SK-MEL-5 (cell line): ENCODE measurements at places on chromosomes 1 and 21.

DNA sequence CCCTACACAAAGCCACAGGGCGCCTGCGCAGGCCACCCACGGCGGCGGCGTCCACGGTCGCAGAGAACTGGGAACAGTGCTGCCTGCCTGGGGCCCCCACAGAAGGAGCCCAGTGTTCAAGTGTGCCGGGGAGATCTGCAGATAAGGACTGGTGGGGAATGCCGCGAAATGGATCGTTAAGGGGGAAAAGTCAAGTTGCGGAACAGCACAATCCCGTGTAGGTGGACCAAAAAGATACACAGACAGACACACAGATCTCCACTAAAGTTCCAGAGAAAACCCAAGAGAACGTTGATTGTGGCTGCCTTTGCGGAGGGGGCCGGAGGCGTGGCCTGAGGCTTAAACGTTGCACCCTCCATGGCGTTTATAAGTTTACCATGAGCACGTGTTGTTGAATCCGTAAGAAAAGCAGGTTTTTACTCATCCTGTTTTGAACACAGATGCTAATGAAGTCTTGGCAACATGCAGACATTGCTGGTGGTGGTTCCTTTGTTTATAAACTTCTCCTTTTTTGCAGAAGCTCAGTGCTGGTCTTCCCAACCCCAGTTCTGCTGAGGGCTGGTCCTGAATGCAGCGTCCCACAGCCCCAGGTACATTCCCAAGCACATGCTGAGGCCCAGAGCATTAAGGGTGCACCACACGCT lies 4.1 kb downstream of the SPATC1L start:
- DNase-seq, result no peak

DNA sequence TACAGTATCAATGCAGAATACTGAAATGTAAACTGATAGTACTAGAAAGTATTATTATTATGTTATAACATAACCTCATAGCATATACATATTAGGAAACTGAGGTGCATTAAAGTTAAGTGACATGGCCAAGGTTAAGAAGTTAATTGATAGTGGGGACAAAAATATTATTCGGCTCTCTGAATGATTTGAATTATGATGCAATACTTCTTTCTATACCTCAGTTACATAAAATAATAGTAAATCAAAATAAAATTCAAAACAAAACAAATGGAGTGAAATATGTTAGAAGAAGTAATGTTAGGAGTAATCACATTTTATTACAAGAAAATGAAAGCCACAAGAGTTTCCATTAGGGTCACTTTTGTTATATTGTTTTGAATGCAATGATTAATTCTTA lies 455.2 kb downstream of the PLA2G4A start:
- no peak for DNase-seq

- no peak for DNase-seq
Measured at GRCh38 chr1:228259368-228259894, 51.6 kb downstream of the OBSCN start.

- no peak for DNase-seq
Measured at GRCh38 chr1:236875975-236876374, 80.9 kb downstream of the MTR start.

DNA sequence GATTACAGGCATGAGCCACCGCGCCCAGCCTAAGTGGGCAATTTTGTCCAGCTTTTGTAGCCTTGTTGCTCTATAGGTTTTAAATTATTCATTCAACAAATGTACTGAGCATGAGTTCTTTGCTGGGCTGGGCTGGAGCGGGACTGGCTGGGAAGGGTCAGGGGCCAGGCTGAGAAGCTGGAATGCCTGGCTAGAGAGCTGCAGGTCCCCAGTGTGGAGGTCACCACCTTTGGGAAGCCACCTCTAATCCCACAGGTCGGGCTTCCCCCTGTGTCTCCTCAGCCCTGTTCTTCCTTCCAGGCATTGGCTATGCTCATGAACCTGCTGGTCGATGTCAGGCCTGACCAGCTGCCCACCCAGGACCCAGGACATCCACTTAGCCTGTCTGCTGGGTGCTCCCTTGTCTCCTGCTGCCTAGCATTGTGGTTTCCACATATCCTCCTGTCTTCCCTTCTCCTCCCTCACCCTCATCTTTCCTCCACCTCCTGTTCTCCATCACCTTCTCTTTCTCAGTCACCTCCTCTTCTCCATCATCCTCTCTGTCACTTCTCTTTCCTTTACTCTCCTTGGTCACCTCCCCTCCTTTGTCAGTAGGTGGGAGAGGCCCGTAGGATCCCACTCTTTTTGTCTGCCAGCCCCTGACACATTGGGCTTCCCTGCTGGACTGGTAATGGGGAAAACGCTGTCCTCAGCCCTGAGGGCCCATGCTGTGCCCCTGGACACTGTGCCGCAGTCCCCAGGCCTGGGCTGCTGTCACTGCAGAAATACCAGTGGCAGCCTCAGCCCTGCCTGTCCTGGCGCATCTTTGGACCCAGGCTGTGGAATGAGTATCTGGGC lies 23.8 kb downstream of the SERINC2 start:
- no peak for DNase-seq

- DNase-seq, result no peak
Measured at GRCh38 chr1:113983391-113983790, 4.1 kb downstream of the OLFML3 start.

GRCh38 chr1:215523906-215524305 lies 43.2 kb upstream of the KCTD3 start:
- DNase-seq, result no peak

DNA sequence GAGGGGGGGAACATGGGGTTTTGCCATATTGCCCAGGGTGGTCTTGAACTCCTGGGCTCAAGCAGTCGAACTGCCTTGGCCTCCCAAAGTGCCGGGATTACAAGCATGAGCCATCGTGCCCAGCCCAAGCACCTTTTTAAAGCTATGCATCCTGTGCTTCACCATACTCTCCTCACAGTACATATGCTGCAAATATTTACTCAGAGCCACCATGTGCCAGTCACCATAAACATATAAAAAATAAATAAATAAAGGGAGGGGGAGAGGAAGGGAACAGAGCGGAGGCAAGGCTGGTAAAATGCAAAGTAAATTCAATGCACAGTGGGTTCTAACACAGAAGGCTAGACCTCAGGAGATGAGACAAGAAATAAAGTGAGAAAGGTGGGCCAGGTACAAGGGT lies 64.7 kb downstream of the CAPZB start:
- no peak for DNase-seq

DNA sequence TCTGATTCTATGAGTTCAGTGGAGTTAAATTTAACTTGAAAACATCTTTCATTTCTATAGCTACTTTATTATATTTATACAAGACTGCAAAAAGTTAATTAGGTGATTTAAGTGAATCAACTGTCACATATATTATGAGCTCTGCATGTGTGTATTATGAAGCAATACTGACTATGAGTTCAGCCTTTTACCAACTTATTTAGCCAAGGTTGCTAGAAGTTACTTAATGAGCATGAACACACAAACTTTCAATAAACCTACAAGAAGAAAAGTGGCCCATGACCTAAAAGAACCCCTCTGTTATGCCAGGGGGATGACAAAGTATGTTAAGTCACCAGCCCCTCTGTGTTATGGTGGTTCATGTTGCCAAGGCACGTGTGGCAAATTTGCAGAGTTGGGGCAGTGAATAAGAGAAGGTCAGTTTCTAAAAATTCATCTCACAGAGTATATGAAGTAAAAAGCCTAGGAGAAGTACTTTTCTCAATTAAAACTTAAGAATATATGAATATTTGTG lies 86.7 kb upstream of the LYPLAL1 start:
- DNase-seq, result no peak

GRCh38 chr21:38843806-38844503 lies 38.2 kb downstream of the ETS2 start:
- no peak for DNase-seq

DNA sequence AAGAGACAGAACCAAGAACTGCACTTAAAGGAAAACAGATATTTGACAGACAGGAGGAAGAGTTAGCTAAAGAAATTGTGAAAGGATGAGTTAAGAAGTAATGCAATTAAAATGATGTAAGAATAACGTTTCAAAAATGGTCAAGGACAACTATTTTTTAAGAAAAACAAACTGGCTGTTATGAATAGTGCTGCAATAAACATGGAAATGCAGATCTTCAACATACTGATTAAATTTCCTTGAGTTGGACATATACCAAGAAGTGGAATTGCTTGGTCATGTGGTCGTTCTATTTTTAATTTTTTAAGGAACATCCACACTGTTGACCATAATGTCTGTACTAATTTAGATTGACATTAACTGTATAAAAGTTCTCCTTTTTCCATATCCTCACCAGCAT lies 23.1 kb upstream of the PHTF1 start:
- DNase-seq, result no peak

GRCh38 chr1:39491146-39491921 lies at the start of gene BMP8A:
TSS of gene BMP8A (plus strand) at chr1:39491636. CDS start at chr1:39491992, 356 bp downstream.
- peak; percentile 19 for DNase-seq

- no peak for DNase-seq
Measured at GRCh38 chr1:24021403-24022266, 41.5 kb upstream of the SRSF10 start.

- DNase-seq, result no peak
Measured at GRCh38 chr1:176826265-176826664, 338.2 kb downstream of the ASTN1 start.

DNA sequence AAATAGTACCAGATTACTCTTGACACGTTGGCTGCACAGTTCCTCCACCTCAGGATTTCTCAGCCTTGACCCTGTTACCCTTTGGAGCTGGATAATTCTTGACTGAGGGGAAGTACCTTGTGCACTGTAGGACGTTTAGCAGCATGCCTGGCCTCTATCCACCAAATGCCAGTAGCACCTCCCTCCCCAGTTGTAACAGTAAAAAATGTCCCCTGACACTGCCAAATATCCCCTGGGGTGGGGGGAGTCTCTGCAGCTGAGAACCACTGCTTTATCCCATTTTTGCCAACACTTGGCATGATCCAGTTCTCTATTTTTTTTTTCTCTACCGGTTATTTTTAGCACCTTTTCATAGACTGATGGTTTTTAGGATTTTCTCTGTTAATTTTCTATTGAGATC lies 34.0 kb downstream of the C1orf198 start:
- DNase-seq, result no peak

- no peak for DNase-seq
Measured at GRCh38 chr1:10117865-10118264, 85.1 kb downstream of the UBE4B start.

- DNase-seq, result no peak
Measured at GRCh38 chr1:218787826-218788225, 385.9 kb upstream of the LYPLAL1 start.

DNA sequence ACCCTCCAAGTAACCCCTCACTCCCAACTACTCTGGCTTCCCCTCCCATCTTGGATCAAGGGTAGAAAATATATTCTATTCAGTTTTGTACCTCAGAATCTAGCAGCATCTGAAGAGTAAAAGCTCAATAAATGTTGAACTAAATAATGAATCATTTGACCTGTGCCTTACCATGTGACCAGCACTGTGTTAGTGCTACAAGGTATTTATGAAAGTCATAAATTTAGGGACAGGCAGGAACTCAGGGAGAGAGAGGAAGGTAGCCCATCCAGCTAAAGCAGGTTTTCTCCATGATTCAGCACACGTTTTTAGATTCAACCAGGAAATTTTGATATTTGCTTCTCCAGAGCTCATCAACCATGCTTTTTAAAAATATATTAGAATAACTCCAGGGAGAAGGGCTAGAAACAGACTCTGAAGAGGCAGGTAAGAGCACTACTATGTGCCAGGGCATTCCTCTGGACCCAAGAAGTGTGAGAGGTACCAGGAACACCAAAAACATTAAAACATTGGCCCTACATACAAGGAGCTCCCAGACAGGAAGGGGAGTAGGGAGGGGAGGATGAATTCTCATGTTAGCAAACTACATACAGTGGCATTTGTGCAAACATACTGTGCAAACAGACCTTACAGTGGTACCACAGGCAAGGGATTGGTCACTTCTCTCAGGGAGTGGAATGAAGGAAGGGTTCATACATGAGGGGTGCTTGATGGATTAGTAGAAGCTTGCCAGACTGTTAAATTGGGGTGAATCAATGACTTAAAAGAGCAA lies 64.3 kb downstream of the FYB2 start:
- no peak for DNase-seq

- peak; percentile 31 for DNase-seq
Measured at GRCh38 chr1:159141584-159142390, 29.6 kb upstream of the CADM3 start.

GRCh38 chr1:22717037-22717760 lies 6.6 kb downstream of the EPHB2 start:
- peak; percentile 11 for DNase-seq

DNA sequence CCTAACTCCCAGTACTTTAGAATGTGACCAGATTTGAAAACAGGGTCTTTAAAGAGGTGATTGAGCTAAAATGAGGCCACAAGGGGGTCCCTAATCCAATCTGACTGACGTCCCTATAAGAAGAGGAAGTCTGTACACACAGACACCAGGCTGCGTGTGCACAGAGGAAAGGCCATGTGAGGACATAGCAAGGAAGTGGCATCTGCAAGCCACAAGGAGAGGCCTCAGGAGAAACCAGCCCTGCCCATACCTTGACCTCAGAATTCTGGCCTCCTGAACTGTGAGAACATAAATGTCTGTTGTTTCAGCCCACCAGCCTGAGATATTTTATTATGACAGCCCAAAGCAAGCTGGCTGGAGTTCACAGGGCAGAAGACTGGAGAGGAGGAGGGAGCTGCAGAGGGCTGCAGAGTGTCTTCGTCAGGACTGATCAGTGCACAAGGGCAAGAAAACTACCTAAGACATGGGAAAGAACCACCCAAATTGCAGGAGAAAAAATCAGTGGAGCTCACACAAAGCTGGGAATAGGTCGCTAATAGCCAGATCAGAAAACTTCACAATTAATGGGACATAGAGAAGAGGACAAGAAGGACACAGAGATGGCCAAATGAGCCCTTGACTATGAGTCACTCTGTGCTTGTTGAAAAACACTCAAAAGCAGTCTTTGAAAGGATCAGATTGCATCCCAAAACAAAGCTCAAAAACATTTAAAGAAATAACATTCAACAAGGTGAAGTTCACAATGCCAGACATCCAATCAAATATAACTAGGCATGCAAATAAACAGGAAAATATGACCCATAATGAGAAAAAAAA lies 14.1 kb upstream of the WNT9A start:
- DNase-seq, result no peak

- no peak for DNase-seq
Measured at GRCh38 chr1:219296430-219297355, 123.0 kb downstream of the LYPLAL1 start.

- peak; percentile 41 for DNase-seq
Measured at GRCh38 chr1:40039245-40039756, 1.2 kb upstream of the CAP1 start.

- DNase-seq, result no peak
Measured at GRCh38 chr1:167904652-167905130, 9.2 kb downstream of the ADCY10 start.

DNA sequence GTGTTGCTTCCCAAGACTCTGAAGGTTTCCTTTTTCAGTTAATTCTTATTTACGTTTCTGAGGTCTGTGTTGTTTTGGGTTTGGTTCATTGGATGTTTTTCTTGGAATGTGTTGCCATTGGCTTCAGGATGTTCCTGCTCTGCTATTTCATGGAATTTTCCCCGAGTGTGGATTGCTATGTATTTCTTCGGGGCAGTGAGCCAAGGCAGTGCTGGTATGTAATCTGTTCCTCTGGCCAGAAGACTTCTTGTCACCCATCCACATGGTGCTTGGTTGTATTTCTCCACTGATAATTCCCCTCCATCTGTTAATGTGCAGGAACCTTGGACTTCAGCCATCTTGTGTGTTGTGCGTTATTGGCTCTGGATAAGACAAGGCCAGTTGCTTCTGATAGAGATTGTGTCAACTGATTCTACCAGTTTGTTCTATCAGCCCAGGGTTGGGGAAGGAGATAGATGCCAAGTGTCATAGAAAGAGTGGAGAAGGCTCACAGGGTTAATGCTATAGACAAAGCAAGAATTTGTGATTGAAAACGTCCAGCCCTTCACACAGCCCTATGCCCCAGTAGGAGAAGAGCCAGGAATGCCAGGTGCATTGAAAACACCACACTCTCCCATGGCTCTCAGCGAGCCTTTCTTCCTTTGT lies 505.2 kb downstream of the PLPP3 start:
- no peak for DNase-seq
